ENCODE measurements at places on chromosomes 1 and 21. TPM values are rescaled to one million over a fixed set of nuclear protein-coding genes. Genes with fewer than 3 reads are reported as not detected.

The LCE2B gene
- total RNA-seq = not detected

The SYT11 gene
- 22.5 TPM for total RNA-seq

The KRTAP13-2 gene
- not detected for total RNA-seq

The OR2L3 gene
- not detected for total RNA-seq

The CELF3 gene
- total RNA-seq = not detected

The KHDRBS1 gene
- 162 TPM for total RNA-seq

The CRNN gene
- total RNA-seq = not detected

The PANK4 gene
- 55.8 TPM for total RNA-seq

The OR2G6 gene
- total RNA-seq = not detected

The PALMD gene
- not detected for total RNA-seq

Data from naive thymus-derived CD4-positive, alpha-beta T cell (primary cell).